ENCODE measurements at places on chromosomes 4 and X.

DNA sequence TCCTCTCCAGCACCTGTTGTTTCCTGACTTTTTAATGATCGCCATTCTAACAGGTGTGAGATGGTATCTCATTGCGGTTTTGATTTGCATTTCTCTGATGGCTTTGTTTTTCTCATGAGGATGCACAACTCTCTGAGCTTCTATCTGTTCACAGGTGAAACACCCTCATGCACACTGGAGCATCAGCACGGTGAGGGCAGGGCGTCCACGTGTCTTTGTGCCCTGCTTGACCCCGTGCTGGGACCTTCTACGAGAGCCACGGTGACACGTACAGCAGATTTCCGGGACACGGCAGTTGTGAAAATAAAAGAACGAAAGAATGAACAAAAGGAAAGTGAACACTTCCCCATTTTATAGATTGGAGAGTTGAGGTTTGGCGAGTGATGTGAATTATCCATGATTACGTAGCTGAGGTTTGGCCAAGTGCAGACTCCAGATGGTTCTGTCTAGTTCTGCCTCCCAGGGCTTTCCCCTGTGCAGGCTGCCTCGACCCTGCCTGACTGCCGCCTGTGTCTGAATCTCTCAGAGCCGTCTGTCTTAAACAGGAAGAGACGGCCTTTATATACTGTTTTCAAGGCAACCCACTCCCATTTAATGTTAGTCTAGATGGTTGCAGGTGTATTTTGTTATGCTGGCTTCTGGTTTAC lies 67.8 kb upstream of the SORBS2 start:
- no peak for DNase-seq

- DNase-seq = no peak
Measured at GRCh38 chr4:108512615-108513505, 107.5 kb upstream of the RPL34 start.

- no peak for DNase-seq
Measured at GRCh38 chr4:127843704-127844600, 36.7 kb upstream of the PLK4 start.

DNA sequence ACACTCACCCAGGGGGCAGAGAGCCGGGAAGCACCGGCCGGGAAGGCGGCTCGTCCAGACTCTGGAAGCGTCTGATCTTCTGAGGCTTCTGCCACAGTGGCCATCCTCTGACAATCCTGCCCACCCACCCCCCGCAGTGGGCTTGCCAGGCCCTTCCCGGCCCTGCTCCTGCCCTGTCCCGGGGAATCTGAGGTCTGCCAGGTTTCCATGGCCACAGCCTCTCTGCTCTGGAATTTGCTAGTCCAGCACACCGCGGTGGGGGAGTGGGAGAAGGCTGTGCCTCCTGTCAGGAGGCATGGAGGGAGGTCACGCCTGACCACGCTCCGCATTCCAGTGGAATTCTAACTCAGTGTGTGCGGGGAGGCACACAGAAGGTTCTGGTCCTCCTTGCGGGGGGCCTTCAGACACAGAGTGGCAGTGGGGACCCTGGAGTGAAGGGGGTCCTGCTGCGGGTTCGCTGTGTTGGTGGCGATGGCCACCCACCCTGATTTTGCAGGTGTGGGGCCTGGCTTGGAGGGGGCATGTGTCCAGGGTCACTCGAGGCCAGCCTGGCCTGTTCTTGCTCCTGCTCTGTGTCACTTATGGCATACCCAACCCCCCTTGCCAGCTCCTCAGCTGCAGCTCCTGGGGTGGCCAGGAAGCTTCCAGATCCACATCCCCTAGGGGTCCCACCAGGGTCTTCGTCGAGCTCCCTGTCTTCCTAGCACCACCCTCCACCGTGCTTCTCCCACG lies 55.6 kb upstream of the ADRA2C start:
- DNase-seq = no peak

GRCh38 chrX:30212172-30212571 lies 3.2 kb upstream of the MAGEB2 start:
- DNase-seq = no peak

- no peak for DNase-seq
Measured at GRCh38 chr4:176792326-176793059, at the start of gene VEGFC. Gene VEGFC (minus strand): TSS chr4:176792922. CDS start chr4:176792311, 611 bp downstream.

DNA sequence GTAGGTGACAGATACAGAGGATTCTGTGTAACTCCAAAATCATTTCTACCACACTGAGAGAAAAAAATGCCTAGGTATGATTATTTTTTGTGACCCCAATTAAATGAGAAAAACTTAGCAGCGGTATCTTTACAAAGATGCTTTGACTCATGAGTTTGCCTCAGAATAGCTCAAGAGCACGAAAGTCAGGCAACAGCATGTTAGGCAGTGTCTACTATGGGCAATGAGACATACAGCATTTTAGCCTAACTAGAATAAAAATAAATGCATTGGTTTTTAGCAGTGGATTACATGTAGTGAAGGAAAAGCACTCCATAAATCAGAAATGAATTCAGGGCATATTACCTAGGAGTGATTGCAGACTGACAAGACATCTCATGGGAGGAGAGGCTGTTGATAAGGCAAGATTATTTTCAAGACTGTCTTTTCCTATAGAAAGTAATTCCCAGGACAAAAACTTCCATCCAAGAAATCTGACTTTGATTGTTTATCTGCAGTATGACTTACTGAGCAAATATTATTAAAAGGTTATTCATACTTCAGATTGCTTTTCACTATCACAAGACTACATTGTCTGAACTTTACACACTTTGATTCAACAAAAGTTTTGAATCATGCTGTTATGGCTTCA lies 3.6 kb downstream of the ANXA10 start:
- no peak for DNase-seq

- DNase-seq = no peak
Measured at GRCh38 chr4:6620891-6621555, 19.5 kb upstream of the MRFAP1 start.

DNA sequence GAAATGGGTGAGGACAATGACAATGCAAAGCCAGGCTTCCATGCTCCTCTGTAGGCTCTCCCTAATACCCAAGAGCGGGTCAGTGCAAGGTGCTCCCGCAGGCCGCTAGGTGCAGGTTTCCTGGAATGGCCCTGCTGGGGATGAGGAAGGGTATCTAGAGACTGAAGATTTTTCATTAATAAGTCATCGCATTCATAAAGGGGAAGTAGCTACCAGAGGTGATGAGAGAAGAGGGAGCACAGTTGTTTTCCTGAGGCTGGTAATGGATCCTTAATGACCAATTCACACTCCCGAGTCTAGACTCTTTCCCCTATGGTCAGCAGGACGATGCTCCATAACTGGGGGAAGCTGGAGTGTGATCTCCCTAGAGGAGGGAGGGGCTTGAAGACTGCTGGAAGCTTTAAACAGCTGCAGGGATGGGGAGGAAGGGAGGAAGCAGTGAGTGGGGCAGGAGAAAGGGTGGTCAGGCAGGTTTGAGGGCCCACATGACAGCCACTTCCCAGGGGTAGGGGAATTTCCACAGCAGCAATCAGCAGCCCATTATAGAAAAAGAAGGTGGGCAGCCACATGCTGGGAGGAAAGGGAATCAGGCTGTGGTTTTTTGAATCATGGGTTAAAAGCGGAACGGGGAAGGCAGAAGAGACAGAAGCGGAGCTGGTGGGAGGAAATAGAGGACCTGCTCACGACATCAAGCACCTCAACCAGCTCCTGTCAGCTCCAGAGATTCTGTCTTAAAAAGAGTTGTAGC lies 10.2 kb upstream of the ATP6AP2 start:
- DNase-seq = no peak

- no peak for DNase-seq
Measured at GRCh38 chr4:82866706-82867385, 24.1 kb downstream of the SEC31A start.

GRCh38 chr4:40056716-40057585 lies at the start of gene N4BP2:
Gene N4BP2 (plus strand): TSS chr4:40056850. CDS start chr4:40097341, 40,491 bp downstream.
- DNase-seq = peak; percentile 27

DNA sequence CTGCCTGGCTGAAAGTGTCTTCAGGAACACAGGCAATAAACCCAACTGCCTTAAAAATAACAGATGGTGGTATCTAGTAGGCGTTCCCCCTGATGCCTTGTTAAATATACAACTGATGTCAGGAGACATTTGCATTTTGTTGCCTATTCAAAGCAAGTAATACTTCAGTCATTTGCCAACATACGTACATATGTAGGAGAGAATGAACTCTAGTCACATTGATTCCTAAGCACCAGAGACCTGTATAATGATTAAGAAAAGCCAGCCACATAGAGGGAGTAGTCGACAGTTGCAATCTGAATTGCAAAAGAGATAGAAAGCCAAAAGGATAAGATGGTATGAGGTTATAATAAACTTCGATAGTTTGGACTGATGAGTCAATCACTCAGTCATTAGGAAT lies 191.0 kb upstream of the EMCN start:
- no peak for DNase-seq

DNA sequence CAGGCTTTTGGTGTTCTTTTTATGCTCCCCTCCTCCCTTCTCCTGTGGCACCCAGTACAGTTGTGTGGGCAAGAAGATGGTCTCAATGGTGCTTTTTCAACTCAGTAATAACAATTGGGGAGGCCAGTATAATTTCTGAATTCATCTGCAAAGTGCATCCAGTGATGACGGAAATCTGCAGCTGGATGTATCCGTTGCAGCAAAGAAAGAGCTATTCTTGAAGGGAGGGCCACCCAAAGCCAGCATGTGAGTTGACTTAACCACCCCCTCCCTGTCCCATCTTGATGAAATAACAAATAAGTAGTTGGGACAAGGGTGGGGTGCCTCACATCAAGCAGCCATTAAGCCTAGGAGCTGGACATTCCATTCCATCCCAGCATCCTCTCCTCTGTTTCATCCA lies 30.7 kb downstream of the TSC22D3 start:
- no peak for DNase-seq

- no peak for DNase-seq
Measured at GRCh38 chrX:45295259-45295986, 94.7 kb upstream of the DIPK2B start.

- DNase-seq = no peak
Measured at GRCh38 chrX:151702741-151703340, 7.6 kb downstream of the PRRG3 start.

DNA sequence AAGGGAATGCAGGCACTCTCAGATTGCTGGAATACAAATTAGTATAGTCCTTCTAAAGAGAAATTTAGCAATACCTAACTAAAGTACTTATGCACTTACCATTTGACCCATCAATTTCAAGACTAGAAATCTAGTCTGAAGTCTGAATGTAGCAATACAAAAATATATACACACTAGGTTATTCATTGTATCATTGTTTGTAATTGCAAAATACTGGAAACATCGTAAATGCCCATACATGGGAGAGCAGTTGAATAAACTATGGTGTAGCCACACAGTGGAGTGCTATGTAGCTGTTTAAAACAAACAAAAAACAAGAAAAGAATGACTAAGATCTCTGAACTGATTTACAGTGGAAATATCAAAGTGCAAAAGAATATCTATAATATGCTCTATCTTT lies 346.4 kb downstream of the ZNF674 start:
- no peak for DNase-seq

DNA sequence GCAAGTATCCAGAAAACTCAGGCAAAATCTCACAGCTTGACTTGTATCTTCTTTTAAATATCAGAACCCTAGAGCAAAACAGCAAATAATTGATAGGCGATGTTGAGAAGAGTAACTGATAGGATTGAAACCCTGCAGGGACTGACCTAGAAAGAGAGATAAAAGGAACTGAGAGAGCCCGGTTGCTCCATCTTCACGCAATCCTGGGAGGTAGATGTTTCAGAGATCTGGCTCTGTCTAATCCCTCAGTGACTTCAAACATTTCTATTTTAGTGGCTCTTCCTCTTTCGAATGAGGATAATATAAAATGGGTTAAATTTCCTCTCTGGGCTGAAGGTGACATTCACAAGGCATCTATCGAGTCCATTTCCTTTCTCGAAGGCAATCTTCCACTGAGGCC lies 39.3 kb upstream of the RPL34 start:
- no peak for DNase-seq

- DNase-seq = no peak
Measured at GRCh38 chr4:67344594-67345380, 200.5 kb downstream of the CENPC start.

DNA sequence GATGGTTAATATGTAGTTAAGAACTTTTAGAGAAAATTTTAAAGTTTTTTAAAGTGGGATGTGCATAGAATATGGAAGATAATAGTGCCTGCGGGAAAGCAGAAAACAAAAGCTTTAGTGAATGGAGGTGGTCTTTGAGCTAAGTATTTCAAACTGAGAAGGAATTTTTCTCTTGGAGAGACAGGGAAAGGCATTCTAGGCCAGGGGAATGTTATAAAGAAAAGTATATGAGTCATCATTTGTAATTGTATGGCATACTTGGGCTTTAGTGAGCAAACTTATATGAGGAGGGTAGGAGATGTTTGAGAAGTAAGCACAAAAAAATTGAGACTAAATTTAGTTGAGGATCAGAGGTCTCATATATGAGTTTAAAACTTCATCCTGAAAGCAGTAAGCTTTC lies 467.0 kb downstream of the PPARGC1A start:
- no peak for DNase-seq

DNA sequence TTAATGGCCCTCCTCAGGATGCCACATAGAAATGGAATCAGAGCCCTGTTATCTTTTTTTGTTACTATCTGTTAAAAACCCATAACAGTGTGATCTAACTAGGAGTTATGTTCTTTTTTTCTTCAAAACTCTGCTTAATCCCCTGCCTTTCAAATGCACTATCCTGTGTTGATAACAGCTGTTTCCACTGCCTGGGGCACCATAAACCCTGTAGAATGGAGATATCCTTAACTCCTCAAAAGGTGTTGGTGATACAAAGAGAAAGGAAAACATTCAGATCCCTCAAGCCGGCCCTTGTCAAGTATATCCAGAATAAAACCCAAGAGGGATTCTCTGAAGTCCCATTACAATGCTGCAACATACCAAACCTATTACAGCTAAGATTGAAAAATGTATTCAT lies 108.6 kb downstream of the ACTRT1 start:
- no peak for DNase-seq

DNA sequence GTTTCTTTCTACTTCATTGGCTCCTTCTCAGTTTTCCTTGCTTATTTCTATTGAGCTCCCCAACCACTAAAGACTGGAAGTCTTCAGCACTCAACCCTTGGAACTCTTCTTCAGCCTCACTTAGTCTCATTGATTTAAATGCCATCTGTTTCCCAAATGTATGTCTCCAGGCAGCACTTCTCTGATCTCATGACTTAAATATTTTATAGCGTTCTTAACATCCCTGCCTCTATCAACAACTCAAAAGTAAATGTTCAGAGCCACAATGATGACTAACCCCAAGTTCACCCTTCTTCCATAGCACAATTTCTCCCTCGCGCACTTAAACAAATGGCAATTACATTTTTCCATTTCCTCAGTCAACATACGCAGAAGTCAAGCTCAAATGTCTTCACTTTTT lies 1393.3 kb downstream of the ARAP2 start:
- DNase-seq = no peak

GRCh38 chrX:122218666-122219065 lies 965.4 kb upstream of the GRIA3 start:
- DNase-seq = no peak

DNA sequence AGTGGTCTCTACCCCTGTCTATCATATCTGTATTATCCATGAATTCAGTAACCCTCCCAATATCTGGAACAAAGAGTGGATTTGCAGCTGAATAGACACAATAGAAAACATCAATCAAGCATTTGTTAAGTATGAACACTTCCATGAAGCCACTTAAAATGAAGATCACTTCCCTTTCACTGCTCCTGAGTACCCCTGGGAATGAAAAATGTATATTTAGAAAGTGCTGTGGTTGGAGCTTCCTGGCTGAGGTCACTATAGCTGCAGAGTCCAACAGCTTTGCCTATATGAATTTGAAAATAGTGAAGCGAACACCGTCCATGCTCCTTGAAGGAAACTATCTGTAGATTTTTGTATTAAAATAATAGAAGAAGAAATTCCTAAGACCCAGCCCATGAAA lies 227.0 kb downstream of the DTHD1 start:
- DNase-seq = no peak

- DNase-seq = no peak
Measured at GRCh38 chr4:23034731-23035130, 342.0 kb downstream of the GBA3 start.

All from stimulated activated CD8-positive, alpha-beta memory T cell treated with anti-CD3 and anti-CD28 coated beads, Interleukin-2, amount 100 ng/mL, for 1 hour (primary cell).